Stimulated activated CD4-positive, alpha-beta T cell treated with anti-CD3 and anti-CD28 coated beads, Interleukin-1b, Interleukin-23, amount 100 ng/mL, for 1 hour (primary cell): ENCODE measurements at places on chromosomes 3 and 15.

DNA sequence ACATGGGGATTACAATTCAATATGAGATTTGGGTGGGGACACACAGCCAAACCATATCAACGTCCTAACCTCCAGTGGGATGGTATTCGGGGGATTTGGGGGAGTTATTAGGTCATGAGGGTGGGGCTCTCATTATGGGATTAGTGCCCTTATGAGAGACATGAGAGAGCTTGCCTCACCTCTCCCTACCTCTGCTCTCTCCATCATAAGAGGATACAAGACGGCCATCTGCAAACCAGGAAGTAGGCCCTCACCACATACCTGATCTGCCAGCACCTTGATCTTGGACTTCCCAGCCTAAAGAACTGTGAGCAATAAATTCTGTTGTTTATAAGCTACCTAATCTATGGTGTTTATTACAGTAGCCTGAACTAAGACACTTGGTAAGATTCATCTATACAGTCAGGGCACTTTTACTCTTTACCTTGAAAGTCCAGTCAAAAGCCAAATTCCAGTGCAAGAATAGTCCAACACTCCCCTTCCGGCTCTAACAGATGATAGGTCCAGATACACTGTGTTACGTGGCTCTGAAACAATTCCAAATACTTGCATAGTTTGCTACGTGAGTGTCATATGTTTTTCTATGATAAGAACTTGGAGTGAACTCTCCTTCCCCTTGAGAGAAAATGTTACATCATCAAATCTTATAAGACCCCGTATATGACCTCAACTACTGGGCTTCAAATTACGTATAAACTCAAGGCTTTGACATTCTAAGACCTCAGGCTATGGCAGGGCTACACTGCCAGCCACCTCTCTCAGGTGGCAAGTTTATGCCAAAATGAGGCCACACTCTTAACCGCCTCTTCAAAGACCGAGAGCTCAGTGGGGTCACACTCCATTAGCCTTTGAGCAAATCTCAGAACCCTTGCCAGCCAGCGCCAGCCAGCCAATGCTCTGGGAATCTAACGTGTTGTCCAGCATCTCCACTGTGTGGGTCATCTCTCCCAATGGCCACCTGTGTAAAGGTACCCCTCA lies 129.9 kb downstream of the XXYLT1 start:
- no peak for DNase-seq

DNA sequence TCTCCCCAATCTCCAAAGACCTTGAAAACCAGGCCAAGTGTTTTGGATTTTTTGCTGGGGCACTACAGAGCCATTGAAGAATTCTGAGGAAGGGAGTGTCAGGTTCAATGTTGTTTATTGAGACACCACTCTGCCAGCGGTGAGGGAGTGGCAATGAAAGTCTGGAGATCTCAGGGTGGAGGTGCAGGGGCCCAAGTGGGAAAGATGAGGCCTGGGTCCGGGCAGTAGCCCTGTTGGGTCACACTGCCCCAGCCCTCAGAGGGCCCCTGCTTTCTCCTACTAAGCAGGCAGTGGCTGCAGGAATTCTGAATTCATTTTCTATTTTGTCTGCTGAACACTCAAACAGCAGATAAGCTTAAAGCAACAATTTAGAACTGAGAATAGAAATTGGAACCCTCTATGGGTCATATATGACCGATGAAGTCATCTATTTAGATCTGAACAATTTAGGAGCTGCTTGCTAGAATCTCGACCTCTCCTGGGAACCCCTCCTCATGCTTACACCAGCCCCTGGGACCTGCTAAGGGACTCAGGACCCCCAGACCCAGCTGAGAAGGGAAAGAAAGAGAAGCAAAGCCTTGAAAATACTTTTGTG lies 17.9 kb downstream of the HRH1 start:
- no peak for DNase-seq

GRCh38 chr15:49279521-49280456 lies 109.7 kb downstream of the GALK2 start:
- no peak for DNase-seq

GRCh38 chr15:76772776-76773175 lies 132.4 kb downstream of the SCAPER start:
- DNase-seq, result no peak

GRCh38 chr3:176734146-176734545 lies 463.1 kb downstream of the TBL1XR1 start:
- DNase-seq, result no peak

DNA sequence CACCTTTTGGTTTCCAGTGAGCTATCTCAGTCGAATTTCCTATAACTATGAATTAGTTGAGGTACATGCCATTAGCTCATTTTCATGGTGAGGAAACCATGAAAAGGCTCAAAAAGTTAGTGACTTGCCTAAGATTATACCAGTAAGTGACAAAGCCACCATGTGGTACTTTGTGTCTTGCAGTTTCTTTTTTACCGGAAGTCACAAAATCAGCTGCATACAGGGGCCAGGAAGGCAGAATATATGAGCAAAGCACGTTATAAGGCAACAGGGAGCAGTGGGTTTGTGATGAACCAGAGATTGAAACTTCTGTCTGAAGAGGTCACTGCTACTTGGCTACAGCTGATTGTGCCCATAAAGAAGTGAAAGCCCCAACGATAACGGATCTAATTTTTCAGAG lies 50.3 kb downstream of the CMTM8 start:
- no peak for DNase-seq

- no peak for DNase-seq
Observed at GRCh38 chr3:127534161-127534451, 56.4 kb downstream of the TPRA1 start.

GRCh38 chr3:125098611-125099291 lies 43.0 kb upstream of the HEG1 start:
- no peak for DNase-seq

- no peak for DNase-seq
Observed at GRCh38 chr3:64157150-64158035, 67.9 kb downstream of the PRICKLE2 start.

DNA sequence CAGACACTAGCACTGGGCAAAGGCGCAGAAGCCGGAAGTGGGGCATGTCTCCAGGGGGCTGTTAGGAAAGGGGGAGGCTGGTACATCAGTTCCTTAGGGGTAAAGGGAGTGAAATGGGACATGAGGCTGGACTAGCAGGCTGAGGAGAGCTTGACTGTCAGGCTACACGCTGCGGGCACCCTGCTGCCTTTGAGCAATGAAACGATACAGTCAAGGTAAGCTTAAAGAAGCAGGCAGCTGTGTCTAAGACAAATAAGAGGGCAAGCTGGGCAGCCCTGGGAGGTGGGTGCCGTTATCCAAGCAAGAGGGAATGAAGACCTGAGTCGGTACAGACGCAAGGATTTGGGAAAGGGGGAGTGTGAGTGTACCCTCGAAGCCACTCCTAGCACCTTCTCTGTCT lies 51.0 kb upstream of the DCLK3 start:
- no peak for DNase-seq

DNA sequence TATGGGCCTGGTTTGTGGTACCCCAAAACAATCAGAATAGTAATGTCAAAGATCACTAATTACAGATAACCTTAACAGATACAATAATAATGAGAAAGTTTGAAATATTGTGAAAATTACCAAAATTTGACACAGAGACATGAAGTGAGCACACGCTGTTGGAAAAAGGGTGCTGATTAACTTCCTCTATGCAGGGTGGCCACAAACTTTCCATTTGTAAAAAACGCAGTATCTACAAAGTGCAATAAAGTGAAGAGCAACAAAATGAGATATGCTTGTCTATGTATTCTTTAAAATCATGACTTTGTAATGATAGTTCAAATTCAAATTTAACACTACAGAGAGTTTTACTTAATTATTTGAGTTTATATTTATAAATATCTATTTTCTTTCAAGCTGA lies 7.6 kb upstream of the TIGIT start:
- DNase-seq, result no peak
